Pancreas (tissue), 10 donors: ENCODE measurements at places on chromosomes 11 and 22. TPM values are rescaled to one million over a fixed set of nuclear protein-coding genes. Genes with fewer than 3 reads are reported as not detected.
A peak's percentile ranks its signal among the peaks of the same experiment; 100 is the strongest.

Gene NCF4
- 6.5 TPM for polyA plus RNA-seq

DNA sequence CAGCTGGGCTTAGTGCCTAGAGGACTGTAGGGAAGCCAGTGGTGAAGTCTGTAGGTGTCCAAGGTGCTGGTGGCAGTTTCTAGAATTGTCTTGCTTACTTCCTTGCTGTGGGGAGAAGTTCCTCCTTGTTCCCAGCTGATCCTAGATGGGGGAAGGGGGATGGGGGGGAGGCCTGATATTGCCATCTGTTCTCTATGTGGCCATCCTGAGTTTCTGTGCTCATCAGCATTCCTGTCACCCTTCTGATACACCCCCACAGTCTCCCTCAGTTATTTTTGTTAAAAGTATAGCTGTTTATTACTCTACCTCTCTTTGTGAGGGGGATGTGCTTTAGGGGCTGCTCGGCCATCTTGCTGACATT, 36.5 kb downstream of the MADD start:
- no peak for DNase-seq

Gene PRMT3
- polyA plus RNA-seq, result 5.4 TPM

Gene GGT1
- 92.9 TPM for polyA plus RNA-seq

GRCh38 chr11:76627606-76628005, 42.9 kb downstream of the LRRC32 start:
- no peak for DNase-seq

- no peak for DNase-seq
Measured at GRCh38 chr22:27492566-27493201, 308.9 kb downstream of the MN1 start.

- DNase-seq, result no peak
Measured at GRCh38 chr22:22009661-22010060, 27.1 kb upstream of the TOP3B start.

DNA sequence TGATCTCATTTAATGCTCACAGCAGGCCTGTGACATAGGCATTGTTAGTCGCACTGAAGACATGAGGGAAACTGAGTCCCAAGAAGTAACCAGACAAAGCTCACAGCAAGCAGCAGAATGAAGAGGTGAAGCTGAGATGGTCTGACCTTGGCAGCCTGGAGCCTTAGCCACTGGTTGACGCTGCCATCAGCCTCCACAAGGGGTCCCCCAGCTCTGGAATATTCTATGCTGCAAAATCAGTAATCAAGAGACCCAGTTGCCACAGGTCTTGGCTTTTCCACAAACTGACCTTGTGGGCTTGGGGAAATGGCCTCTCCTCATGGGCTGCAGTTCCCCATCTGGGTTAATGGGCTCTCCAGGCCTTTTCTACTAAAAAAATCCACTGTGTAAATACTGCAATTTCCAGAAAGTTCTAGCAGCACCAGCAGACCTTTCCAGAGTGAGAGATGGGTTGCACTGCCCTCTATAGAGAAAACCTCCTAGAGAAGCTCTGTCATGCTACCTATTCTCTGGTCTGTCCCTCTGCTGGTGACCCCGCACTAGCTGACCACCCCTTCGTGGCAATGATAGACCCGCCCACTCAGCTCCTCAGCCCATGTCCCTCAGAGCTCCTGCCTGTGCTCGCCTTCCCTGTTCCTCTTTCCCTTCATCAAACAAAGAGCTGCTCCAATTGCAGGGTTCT, 22.6 kb upstream of the ISX start:
- no peak for DNase-seq

- no peak for DNase-seq
Measured at GRCh38 chr11:110000850-110001249, 92.3 kb upstream of the ZC3H12C start.

Gene SCGB1C1
- polyA plus RNA-seq, result not detected

- DNase-seq, result no peak
Measured at GRCh38 chr11:92227959-92228935, 3.6 kb downstream of the FAT3 start.

DNA sequence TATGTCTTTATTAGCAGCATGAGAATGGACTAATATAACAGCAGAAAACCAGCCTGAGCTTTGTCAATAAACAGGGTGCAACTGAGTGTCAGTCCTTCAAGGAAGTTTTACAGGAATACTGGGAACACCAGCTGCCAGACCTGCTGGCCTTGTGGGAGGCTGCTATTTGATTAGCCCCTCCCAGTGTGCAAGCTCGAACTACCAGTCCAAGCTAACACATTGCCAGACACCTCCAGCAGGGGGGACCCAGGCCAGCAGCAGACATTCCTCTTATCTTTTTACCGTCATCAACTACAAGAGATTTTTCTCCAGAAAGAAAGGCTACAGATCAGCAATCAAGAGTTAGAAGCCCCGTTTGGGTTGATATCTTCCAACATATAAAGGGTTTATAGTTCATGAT, 942.8 kb upstream of the TENM4 start:
- DNase-seq, result no peak

Gene ZP1
- 1.5 TPM for polyA plus RNA-seq

Gene SMC1B
- polyA plus RNA-seq, result not detected

Gene TREH
- 3.8 TPM for polyA plus RNA-seq

Gene OR4D10
- not detected for polyA plus RNA-seq

GRCh38 chr11:69086152-69087132, 37.7 kb downstream of the TPCN2 start:
- no peak for DNase-seq

GRCh38 chr22:20055144-20055543, 24.9 kb upstream of the DGCR8 start:
- DNase-seq, result no peak

Gene KCNQ1OT1
- 0.31 TPM for polyA plus RNA-seq

- DNase-seq, result no peak
Measured at GRCh38 chr11:110061296-110061695, 31.9 kb upstream of the ZC3H12C start.

DNA sequence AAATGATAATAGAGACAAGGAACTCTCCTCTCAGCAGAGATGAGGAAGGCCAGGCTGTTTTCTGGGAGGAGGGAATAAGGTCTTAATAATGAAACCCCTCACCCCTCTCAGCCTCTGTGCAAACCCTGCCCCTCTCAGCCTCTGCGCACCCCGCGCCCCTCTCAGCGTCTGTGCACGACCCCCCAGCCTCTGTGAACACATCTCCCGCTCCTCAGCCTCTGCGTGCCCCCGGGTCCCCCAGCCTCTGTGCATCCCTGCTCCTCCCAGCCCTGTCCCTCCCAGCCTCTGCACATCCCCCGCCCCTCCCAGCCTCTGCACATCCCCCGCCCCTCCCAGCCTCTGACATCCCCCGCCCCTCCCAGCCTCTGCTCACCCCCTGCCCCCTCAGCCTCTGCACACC, 837.8 kb downstream of the TBC1D22A start:
- no peak for DNase-seq

DNA sequence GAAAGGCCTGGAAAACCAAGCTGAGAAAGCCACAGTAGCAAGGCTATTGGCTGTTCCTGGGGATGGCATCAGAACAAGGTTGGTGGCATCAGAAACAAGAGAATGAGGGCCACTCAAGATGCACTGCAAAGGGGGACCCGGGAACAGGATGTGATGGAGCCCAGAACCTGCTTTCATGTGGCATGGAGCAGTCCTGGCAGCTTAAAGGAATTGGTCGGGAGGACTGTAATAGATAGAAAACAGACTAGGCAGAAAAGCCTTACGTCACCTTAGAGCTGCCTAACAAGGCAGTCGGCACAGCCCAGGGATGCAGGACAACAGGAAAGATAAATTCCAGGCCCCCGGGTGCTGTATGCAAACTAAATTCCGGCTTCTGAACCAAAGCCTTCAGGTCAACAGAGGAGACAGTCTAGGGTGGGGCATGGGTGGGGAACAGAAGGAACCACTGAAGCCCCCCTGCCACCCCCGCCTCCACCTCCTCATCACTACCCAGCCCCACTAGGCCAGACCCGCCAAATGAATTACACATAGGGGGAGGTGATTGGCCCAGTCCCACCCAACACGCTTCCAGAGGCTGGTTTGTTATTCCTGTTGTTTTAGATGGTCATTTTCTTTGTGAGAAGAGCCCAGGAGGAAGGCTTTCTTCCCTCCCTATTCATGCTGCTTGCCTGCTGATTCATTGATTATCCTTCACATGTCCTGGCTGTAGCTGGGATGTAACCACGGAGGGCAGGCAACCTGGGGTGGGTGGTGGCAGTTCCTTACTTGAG, 25.7 kb upstream of the LRRC55 start:
- no peak for DNase-seq

Gene PHOX2A
- polyA plus RNA-seq, result 0.61 TPM

Gene SNX32
- polyA plus RNA-seq, result 0.23 TPM

- no peak for DNase-seq
Measured at GRCh38 chr11:120222916-120223315, 12.1 kb downstream of the OAF start.

Gene TMEM109
- 53.0 TPM for polyA plus RNA-seq

Gene RASGRP2
- polyA plus RNA-seq, result 12.4 TPM

GRCh38 chr22:27331526-27332281, 469.9 kb downstream of the MN1 start:
- peak; percentile 51 for DNase-seq

GRCh38 chr22:40477683-40478337, 107.4 kb downstream of the SGSM3 start:
- no peak for DNase-seq

DNA sequence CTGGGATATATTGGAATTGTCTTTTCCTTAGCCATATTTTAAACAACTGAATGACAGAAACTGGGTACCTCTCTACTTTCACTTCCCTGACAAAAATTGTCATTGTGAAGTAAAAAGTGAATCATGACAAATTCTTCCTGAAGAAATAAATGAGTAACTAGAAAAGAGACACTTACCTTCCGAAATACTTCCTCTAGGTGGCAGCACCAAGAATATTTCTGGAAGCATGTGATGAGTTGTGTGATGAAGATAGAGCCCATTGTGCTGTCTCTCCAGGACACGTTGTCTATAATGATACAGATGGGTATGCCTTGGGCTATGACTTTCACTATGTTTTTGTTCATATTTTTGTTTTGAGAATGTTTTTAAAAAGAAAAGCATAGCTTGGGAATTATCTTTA, 21.5 kb downstream of the CASP4 start:
- no peak for DNase-seq

Gene FAM227A
- 0.77 TPM for polyA plus RNA-seq

GRCh38 chr22:47548953-47549740, 786.7 kb downstream of the TBC1D22A start:
- no peak for DNase-seq

DNA sequence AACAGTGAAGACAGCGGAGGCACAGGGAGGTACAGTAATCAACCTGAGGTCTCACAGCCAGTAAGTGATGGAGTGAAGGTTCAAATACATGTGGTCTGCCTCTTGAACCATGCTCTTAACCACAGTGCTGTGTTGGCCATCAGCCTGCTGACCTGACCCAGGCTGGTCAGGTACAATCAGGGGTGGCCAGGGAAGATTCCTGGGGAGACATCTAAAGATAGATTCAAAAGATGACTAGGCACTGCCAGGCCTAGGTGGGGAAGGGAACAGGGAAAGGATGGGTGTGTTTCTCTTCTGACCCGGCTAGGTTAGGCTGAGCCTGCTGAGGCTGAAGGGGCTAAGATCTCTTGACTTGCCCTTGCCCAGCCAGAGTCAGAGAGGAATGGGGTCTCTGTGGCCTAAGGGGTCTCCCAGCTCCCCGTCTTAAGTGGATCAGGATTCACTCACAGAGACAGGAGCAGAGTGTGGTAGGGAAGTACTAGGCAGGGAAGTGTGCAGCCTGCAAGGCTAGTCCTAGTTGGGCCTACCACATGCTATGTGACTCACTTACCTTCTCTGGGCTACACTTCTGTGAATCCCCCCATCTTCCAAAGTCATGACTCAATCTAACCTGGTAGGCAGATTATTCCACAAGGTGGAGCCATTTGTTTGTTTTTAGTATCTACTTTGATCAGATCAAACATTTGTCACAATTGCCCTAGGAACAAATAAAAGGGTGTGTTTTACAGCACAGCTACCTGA, 10.4 kb upstream of the SREBF2 start:
- no peak for DNase-seq

DNA sequence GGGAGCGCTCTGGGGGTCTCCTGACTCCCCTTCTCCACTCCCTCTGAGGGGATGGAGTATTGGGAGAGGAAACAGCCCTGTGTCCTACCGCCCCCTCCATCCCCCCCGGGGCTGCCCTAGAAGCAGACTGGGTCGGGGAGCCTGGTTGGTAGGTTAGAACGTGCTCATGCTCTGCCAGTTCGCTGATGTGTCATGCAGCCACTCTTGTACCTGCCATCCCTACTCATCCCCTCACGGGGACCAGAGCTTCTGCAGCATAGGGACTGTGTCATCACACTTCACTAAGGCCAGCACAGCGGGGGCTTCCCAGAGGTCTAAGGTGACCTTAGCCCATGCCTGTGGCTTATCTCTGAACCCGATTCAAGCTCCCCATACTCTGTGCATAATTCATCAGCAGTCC, 4.7 kb downstream of the KCNJ1 start:
- no peak for DNase-seq

Gene FXYD6
- 14.3 TPM for polyA plus RNA-seq

- DNase-seq, result no peak
Measured at GRCh38 chr22:49869845-49870712, 16.4 kb downstream of the ZBED4 start.

DNA sequence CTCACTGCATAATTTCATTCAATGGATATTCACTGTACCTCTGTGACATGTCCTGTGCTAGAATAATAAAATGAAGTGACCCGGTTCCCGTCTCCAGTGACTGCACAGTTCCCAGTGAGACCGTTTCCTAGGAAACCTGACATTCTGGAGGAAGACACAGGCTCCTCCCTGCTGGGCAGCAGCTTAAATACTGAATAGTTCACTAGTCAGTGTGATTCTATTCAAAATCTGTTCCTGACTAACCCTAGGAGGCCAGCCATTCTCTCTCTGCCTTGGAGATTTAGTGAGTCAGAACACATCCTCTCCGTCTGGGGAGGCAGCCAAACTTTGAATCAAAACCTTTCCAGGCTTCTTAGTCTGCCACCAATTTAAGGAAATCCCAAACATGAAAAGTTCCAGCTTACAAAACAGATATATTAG, 11.3 kb downstream of the TRIM66 start:
- DNase-seq, result no peak

DNA sequence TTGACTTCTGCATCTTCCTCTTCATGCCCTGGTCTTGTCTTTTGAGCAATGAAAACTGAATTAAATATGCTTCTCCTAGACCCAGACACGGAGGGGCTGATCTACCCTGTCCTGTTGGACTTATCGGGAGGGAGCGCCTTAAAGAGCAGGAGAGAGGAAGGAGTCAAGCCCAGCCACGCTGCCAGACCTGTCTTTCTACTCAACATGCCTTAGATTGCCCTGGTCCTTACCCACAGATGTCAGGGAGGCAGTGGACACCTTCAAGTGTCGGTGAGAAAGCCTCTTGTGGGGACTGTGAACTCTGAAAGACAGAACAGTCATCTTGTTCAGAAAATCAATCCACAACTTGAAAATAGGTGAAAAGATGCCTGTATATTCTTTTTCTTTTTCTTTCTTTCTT, 61.8 kb downstream of the IRAG1 start:
- no peak for DNase-seq

Gene GRAMD1B
- polyA plus RNA-seq, result 1.6 TPM

- DNase-seq, result no peak
Measured at GRCh38 chr11:26992031-26992541, 1.8 kb upstream of the FIBIN start.

- DNase-seq, result no peak
Measured at GRCh38 chr11:64679846-64680245, 43.2 kb downstream of the NRXN2 start.

GRCh38 chr11:10274726-10275125, 19.3 kb downstream of the SBF2 start:
- no peak for DNase-seq
